Cerebellar cortex (tissue), 1 donor: ENCODE measurements at places on chromosomes 13 and 19.

- no peak for DNase-seq
These were observed 209.3 kb downstream of the LACC1 start for GRCh38 chr13:44088991-44089413.

- DNase-seq: no peak
These were observed 3.9 kb downstream of the OSCAR start for GRCh38 chr19:54096617-54097106.

- no peak for DNase-seq
These were observed 24.7 kb upstream of the SPATA13 start for GRCh38 chr13:24135674-24136300.

- DNase-seq: no peak
These were observed 498 bp downstream of the LILRB1 start for GRCh38 chr19:54630782-54631181.

- peak; percentile 95 for DNase-seq
These were observed 4.2 kb upstream of the SPACA6 start for GRCh38 chr19:51688671-51689571.

- no peak for DNase-seq
These were observed 3.0 kb downstream of the C19orf33 start for GRCh38 chr19:38307076-38307475.

DNA sequence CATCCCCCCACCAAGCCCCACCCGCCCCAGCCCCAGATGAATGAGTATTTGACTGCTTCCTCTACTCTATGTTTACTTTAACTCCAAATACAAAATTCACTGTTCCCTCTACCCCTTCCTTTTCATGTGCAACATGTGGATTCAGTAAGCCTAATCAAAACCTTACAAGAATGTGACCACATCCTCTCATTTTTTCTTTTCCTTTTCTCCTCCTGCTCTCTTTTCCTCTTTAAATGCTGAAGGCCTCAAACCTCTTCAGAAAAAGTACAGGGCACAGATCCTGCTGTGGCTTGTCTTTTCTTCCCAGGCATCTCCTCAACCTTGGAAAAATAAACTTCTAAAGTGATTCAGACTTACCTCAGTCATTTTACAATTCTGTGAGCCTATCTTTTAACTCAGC, 119.0 kb downstream of the MYCBP2 start:
- no peak for DNase-seq

- DNase-seq: no peak
These were observed 667 bp upstream of the ZNF790 start for GRCh38 chr19:36838784-36839324.

DNA sequence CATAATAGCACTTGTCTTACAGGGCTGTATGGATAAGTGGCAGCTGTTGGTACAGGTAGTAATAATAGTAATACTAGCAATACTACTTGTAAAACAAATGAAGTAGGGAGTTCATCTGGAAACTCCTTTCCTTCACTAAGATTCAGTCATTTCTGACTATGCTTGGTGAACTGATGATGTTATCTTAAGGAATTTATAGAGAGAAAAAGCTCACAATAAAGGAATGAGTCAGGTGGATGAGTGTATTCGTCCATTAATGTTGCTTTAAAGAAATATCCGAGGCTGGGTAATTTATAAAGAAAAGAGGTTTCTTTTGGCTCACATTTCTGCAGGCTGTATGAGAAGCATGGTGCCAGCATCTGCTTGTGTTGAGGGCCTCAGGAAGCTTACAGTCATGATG, 477.3 kb downstream of the KLF12 start:
- DNase-seq: no peak

GRCh38 chr13:41296879-41297646, 14.0 kb upstream of the NAA16 start:
- DNase-seq: no peak

DNA sequence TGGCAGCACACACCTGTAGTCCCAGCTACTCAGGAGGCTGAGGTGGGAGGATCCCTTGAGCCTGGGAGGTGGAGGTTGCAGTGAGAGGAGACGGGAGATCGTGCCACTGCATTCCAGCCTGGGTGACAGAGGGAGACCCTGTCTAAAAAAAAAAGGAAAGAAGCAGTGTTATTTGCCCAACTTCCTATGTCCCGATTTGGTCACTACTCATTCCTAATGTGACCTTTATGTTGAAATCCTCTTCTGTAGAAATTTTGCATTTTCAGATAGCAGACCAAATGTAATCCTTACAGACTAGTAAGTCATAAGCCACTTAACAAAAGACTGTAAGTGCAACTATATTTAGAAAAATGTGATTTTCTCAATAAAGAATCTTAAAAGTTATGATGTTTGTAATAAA, 18.2 kb upstream of the STK24 start:
- no peak for DNase-seq

GRCh38 chr13:71156550-71156949, 710.5 kb downstream of the DACH1 start:
- DNase-seq: no peak

GRCh38 chr13:76790980-76791819, 95.0 kb downstream of the KCTD12 start:
- peak; percentile 28 for DNase-seq

- DNase-seq: no peak
These were observed 23.7 kb upstream of the GPR18 start for GRCh38 chr13:99281811-99282263.

DNA sequence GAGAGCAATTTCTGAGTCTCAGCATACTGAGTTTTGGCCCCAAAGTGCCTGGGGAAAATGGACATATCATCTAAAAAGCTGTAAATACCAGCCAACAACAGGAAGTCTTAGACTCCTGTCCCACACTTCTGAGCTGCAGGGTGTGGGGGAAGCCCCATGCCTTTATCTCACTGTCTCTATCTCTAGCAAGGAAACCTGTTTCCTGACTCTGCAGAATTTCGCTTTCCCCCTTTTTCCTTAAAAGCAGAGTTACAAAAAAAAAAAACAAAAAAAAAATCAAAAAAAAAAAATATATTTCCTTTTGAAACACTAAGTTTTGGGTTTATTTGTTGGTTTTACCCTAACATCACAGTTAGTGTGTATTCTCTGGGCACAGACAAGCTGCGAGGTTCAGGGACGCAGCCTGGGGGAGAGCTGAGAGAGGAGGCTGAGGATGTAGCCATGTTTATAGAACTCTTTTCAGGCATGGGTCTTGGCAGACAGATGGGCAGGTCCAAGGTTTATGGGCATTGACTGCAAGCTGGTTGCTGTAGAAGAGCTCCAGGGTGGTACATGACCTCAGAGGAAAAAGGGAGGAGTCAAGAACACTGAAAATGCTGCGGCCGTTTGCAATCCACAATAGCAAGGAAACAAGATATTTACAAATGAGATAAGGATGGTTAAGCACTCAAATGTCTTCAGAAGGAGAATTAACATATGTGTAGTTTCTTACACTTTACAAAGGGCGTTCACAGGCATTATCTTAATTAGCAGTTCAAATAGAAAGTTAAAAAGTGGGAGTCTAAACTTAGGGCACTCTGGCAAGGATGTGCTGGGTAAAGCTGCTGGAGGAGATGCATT, 4.9 kb downstream of the MBNL2 start:
- DNase-seq: peak; percentile 59

DNA sequence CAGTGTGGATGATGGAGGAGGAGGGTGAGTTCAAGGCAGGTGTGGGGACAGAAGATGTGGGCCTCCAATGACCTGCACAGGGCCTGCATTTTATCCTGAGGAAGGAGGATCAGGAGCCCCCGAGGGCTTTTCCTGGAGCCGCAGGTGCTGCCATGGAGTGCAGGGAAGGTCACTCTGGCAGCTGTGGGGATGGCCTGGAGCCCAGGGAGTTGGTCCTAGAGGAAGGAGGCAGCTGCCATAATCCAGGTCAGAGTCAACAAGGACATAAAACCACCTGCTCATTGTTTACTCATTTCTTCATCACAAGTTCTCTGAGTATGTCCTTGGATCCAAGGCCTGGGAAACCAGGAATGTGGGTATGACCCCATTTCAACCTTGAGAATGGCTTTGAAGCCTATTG, 87.2 kb downstream of the SCGB2B2 start:
- no peak for DNase-seq

DNA sequence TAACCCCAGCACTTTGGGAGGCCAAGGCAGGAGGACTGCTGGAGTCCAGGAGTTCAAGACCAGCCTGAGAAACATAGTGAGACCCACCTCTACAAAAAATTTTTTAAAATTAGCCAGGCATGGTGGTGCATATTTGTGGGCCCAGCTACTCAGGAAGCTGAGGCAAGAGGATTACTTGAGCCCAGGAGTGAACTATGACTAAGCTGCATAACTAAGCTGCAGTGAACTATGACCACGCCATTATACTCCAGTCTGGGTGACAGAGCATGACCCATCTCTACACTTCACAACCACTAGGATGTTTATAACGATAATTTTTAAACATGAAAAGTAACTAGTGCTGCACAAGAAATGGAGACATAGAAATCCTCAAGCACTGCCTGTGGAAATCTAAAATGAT, 352.7 kb upstream of the SGCG start:
- DNase-seq: no peak

DNA sequence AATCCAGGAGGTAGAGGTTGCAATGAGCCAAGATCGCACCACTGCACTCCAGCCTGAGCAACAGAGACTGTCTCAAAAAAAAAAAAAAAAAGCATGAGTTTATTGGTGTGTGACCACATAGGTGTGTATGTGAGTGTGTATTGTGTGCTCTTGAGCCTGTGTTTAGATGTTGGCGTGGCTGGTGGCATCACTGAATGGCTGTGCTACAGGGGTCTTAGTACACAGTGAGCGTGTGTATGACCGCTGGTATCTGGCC, 2.5 kb downstream of the SLC1A5 start:
- DNase-seq: no peak

DNA sequence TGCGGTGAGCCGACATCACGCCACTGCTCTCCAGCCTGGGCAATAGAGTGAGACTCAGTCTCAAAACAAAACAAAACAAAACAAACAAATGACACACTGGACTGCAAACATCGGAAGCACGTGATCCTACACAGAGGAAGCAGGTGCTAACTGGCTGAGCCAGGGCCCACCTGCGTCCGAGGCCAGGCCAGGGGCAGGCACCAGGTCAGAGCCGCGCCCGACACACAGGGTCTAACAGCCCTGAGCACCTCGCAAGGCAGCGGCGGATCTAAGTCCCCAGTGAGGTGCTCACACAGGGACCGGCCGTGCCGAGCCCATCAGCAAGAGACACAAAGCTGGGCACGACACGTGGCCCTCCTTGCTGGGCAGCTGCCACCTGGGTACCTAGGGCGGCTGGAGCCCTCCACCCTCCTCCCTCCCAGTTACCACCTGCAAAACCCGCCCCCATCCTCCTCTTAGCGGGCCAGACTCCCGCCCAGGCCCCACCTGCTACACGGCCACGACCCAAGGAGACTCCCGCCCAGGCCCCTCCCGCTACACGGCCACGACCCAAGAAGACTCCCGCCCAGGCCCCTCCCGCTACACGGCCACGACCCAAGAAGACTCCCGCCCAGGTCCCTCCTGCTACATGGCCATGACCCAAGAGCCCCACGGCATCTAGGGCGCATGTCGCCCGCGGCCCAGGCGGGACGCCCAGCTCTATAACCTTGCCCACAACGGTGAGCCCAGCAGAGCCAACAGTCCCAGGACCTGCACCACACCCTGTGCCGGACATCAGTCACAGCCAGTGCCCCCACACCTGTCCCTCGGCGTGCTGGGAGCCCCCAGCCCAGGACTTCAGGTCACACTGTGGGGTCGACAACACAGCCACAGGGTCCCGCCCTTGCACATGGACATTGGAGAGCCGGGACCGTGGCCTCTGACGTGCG, 15.6 kb downstream of the AP3D1 start:
- no peak for DNase-seq

DNA sequence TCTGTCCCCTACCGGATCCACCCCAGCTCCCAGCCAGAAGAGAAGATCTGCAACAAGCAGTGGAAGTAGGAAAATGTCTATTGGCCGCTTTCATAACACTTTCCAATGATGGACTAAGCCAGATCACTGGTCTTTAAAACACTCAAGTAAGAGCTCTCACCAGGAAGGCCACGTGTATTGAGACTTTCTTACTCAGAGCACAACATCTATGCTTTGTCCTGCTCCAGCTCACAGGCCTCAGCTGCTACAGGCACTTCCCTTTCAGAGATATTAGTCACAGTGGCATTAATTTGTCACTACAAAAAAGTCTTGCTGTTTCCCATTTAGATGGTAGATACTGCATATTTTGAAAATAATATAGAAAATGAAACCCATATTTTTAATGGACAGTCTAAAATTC, 164.2 kb downstream of the ABCC4 start:
- DNase-seq: no peak

GRCh38 chr13:20073775-20074174, 87.1 kb downstream of the GJA3 start:
- no peak for DNase-seq

GRCh38 chr19:4380254-4380727, 20.1 kb downstream of the SH3GL1 start:
- peak; percentile 10 for DNase-seq

- DNase-seq: no peak
These were observed 2.0 kb upstream of the ZBTB45 start for GRCh38 chr19:58521651-58522050.

DNA sequence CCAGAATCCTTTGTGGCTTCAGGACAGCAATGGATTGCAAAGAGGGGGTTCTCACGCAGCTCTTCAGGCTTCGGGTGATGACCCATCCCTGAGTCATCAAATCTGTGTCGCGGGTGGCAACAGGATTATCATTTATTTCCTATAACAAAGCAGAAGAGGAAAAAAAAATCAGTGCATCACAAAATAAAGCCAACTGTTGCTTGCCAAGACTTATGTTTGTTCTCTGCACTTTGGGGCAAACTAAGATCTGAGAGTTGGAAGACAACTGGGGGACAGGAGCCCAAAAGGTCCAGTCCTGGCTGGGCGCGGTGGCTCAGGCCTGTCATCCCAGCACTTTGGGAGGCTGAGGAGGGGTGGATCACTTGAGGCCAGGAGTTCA, 6.4 kb downstream of the GNA15 start:
- no peak for DNase-seq

DNA sequence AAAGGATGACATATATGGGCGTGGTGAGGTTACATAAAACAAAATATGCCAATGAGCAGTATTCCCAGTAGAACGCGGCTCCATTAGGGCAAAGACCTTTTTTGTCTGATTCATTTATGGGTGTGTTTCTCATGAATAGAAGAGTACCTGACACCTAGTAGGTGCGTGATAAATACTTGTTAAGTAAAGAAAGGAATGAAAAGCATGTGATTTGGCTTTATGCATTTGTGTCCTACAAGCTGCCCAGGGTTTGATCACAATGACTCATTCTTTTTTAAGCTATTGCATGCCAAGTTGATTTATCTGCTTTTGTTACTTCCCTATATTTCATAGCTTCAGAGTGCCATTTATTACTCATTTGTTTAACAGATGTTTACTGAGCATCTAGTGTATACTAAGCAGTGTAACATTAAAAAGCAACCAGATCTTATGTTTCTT, 19.1 kb upstream of the KCTD4 start:
- no peak for DNase-seq

- no peak for DNase-seq
These were observed 46.9 kb downstream of the FGF9 start for GRCh38 chr13:21717817-21718216.

DNA sequence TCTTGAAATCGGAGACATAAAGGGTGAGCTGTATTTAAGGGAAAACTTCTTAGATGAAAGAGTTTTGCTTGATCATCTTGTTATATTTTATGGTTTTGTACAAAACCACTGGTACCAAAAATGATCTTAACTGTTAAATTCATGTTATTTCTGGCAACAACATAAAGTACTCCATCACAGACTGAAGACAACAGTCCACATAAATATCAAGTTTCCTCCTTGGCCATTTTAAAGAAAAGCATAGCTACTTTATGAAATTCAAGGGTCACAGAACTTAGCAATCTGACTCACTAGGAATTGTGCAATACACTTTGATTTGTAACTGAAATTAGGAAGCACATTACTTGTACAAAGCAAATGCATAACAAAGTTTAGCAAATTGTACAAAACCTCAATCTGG, 66.3 kb downstream of the TBC1D4 start:
- DNase-seq: no peak

GRCh38 chr19:41910240-41910991, 17.8 kb downstream of the ERFL start:
- DNase-seq: no peak
